ENCODE measurements at places on chromosomes 7 and 10. TPM values are rescaled to one million over a fixed set of nuclear protein-coding genes. Genes with fewer than 3 reads are reported as not detected.

KCNIP2 gene
- total RNA-seq: not detected

OR2A7 gene
- not detected for total RNA-seq

SPDYE8 gene
- total RNA-seq: not detected

HOXA9 gene
- total RNA-seq: 71.2 TPM

NXPH1 gene
- total RNA-seq: not detected

All from G401 (cell line).